ENCODE measurements at places on chromosomes 13 and 19. TPM values are rescaled to one million over a fixed set of nuclear protein-coding genes. Genes with fewer than 3 reads are reported as not detected.

Gene KCNRG
- 0.51 TPM for total RNA-seq

- no peak for DNase-seq
Measured at GRCh38 chr13:114146629-114147028, 14.2 kb upstream of the RASA3 start.

DNA sequence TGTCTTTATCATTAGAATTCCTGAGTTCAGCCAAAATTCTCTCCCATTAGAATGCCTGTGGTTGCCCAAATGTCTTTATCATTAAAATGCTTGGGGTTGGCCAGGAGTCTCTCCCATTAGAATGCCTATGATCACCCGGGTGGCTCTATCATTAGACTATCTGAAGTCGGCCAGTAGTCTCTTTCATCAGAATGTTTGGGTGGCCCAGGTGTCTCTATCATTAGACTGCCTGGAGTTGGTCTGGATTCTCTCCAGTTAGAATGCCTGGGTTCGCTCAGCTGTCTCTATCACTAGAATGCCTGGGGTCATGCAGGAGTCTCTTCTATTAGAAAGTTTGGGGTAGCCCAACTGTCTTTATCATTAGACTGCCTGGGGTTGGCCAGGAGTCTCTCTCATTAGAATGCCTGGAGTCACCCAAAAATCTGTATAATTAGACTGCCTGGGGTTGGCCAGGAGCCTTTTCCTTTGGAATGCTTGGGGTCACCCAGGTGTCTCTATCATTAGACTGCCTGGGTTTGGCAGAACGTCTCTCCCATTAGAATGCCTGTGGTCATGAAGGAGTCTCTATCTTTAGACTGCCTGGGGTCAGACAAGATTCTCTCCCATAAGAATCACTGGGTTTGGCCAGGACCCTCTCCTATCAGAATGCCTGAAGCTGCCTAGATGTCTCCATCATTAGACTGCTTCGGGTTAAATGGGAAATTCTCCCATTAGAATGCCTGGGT lies 1478.3 kb downstream of the UQCRFS1 start:
- DNase-seq, result no peak

- no peak for DNase-seq
Measured at GRCh38 chr13:77502104-77502720, 33.3 kb upstream of the SCEL start.

GRCh38 chr13:21344662-21345176 lies 114.4 kb downstream of the ZDHHC20 start:
- DNase-seq, result no peak

Gene PSG7
- not detected for total RNA-seq

- DNase-seq, result no peak
Measured at GRCh38 chr13:65387743-65388347, 1842.3 kb downstream of the PCDH9 start.

GRCh38 chr19:14300303-14300702 lies 80.9 kb upstream of the ADGRE5 start:
- DNase-seq, result peak; percentile 5

DNA sequence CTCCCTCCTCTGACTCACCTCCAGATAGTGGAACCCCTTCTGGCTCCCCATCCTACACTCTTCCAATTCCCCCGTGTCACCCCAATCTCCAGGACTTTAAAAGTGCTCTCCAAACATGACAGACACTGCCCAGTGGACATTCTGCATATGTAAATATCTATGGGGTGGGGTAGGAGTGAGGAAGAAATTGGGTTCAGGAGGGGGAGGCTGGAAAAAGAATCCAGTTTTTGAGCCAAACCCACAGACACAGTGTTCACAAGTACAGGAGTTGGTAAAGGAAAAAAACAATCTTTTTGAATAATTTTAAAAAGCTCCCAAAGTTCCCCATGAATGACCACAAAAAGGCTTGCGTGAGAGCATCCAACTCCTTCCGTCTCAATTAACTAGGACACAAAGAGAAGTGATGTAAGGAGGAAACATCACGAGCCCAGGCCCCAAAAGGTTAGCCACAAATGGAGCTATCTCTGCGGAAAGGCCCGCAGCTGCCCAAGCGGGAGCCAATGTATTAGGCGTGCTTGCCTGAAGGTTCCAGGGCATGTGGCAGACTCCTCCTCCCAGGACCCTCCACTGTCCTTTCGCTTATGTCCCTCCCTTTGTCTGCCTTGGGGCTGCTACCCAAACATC lies 18.0 kb downstream of the ZC3H4 start:
- no peak for DNase-seq

Gene CACNG8
- total RNA-seq, result not detected

Gene WDR87
- total RNA-seq, result not detected

DNA sequence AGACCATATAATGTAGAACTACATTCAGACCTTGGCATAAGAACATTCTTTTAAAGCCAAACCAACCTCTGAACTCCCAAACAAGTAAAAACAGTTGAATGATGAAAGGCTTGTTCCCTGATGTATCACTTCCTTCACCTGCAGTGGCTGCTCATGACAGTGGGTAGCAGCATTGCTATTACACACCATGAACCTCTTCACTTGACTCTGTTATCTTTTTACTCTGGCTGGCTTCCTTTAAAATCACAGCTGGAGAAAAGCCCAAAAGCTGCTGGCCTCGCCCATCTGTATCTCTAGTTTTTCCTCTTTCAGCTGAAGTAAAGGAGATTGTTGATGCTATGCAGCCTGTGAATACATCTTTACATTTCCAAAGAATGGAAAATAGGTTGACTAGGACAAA lies 22.6 kb downstream of the THSD1 start:
- no peak for DNase-seq

- DNase-seq, result peak; percentile 81
Measured at GRCh38 chr13:20340759-20341171, 108.6 kb upstream of the GJB6 start.

GRCh38 chr19:7516333-7516732 lies 430 bp downstream of the ZNF358 start:
- no peak for DNase-seq

Gene CNN1
- not detected for total RNA-seq

DNA sequence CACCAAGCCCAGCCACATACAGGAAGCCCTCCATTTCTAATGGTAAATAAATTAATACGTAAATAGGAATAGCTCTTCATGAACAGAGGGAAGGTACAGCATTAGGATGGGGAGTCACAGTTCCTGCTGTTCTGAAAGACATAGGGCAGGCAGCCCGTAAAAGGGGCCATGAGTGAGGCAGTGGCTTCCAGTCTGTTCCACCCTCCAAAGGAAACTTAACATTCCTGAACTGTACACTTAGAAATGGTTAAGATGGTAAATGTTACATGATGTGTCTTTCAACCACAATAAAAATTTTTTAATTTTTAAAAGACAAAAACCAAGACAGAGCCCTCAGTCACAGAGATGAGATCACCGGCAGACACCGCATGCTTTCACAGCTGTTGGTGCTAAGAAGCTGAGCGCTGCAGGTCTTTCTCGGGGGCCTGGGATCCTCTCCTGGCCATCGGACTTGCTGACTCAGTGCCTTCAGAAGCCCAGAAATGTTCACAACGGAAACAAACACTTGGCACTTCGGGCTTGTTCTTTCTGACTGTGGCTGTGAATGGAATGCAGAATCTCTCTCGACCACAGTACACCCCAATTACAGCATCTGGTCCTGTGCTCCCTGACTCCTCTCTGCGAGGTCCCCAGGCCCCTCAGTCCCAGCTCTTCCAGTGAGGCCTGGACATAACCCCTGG lies 36.4 kb downstream of the EPS15L1 start:
- peak; percentile 64 for DNase-seq

Gene ANKRD24
- 0.56 TPM for total RNA-seq

DNA sequence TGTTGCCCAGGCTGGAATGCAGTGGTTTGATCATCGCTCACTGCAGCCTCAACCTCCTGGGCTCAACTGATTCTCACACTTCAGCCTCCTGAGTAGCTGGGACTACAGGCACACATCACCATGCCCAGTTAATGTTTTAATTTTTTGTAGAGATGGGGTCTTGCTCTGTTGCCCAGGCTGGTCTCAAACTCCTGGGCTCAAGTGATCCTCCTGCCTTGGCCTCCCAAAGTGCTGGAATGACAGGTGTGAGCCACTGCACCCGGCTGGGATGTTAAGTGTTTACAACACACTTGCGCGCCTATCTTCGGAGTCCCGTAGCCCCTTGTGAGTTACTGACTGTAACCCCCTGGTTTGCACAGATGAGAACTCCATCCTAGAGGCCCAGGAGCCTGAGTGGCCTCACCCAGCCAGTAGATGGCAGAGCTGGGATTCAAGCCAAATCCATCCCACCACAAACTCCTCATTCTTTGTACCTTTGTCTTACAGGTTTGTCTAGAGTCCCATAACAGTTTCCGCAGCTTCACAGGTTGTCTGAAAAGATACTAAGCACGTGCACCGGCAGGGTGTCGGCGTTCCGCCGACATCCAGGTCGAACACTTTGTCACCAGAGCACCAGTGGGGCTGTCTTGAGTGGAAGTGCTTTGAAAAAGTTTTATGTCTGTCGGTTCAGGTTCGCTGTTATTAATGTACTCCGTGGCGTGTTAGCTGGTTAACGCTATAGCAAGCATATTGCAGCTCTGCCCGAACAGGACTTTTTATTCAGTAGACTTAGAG lies 14.7 kb downstream of the MAG start:
- no peak for DNase-seq

Data from mammary epithelial cell (primary cell).